ENCODE measurements at places on chromosomes 13 and 19.

DNA sequence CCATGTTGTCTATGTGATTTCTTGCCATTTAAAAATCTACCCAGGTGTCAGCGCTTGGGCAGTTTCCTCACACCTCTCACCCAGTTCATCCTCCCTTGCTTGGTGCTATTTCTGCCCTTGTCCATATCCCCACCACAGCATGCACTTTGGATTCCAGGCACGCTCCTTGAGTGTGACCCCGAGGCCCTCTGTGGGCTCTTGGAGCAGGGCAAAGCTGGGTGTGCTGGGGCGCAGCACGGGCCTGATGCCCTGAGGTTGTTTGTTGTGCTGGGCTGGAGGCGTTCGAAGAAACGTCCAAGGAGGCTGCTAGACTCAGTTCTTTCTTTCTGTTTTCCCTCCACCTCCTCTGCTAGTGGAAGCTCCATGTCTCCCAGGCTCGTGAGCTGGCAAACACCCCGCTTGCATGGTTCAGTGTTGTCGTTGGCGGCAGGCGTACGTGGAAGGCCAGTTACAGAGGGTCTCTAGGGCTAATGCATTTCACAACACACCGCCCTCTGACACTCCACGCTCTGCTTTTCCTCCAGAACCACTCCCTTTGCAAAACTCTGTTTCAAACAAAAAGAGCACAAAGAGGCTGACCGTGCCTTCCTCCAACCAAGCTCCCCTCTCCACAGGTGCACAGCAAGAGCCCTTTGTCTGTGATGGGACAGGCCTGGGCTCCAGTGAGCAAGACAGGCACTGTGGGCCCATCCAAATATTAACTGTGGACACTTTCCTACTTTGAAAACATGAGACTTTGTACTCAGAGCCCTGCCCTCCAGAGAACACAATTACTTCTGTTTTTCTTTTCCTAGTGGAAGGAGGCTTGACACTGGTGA lies 117.7 kb upstream of the GJB6 start:
- no peak for DNase-seq

GRCh38 chr13:87536899-87537298 lies 134.3 kb upstream of the SLITRK5 start:
- DNase-seq, result no peak

- no peak for DNase-seq
Observed at GRCh38 chr19:48596679-48597465, 9.7 kb upstream of the SPACA4 start.

GRCh38 chr13:34103854-34104253 lies 285.9 kb downstream of the RFC3 start:
- no peak for DNase-seq

DNA sequence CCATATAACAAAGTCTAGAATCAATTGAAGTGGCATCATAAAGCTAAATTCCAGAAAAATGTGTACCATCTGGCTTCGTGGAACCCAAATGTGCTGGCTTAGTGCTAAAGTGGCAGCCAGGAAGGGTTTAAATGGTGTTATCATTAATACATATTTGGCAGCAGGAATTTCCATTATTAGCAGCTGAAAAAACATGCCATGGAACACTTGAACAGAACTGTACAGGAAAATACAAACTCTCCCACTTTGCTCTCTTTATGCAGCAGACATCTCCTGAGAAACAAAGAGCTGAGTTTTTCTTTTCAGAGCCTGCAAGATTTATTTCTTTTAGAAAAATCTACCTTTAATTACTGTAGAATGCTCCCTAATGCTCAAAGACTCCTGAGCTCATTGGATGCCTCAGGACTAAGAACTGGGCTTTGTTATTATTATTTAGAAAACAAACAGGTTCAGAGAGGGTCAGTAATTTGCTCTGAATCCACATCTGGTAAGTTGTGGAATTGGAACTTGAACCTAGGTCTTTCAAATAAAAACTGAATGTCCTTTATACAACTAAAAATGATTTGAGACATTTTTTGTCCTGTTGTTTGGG lies 179.0 kb downstream of the LACC1 start:
- no peak for DNase-seq

DNA sequence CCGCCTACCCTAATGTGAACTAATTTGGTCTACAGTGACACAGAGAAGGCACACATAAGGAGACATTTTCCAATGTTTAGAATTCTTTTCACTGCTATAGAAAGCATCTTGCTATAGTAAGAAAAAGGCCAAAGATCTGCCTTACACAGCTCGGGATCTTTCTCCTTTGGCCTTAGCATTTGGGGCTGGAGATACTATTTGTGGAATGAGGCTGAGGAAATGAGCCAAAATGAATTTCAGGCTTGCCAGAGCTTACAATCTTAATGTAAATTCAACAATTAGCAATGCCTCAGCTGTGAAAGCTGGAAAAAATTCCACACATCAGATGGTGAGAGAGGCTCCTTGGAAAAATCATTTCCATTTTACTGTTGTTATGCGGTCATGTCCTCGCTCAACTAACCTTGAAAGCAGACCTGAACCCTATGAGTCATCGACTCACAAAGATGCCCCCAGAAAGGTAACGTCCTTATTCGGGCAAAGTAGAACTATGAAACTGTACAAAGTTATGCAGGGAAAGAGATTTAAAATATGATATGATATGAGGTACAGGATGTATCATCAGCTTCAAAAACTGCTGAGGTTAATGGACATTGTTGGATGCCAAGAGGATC lies 324.5 kb upstream of the NBEA start:
- no peak for DNase-seq

DNA sequence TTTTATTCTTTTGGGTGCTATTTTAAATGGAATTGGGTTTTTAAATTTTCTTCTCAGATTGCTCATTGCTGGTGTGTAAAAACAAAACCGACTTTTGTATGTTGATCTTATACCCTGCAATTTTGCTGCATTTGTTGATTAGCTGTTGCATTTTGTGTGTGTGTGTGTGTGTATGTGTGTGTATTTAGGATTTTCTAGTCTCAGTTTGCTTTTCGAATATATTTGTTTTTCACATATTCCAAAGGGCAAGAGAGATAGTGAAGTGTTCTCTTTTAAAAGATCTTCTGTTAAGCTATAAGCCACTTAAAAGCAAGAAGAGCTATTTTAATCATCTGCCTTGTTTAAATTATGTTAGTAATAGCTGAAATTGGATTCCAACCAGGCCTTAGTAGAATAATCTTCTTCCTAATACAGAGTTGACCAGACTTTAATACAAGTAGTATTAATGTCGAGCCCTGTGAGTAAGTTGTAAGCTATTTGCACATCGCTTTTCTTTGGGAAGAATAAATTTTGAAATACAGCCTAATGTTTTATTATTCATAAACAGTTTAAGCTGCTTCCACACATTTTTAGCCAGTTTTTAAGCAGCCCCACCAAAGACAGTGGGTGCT lies 57.4 kb downstream of the TM9SF2 start:
- DNase-seq, result no peak

- DNase-seq, result no peak
Observed at GRCh38 chr13:32752311-32752710, 166.1 kb downstream of the PDS5B start.

- DNase-seq, result no peak
Observed at GRCh38 chr19:12779162-12779993, 4.0 kb upstream of the HOOK2 start.

DNA sequence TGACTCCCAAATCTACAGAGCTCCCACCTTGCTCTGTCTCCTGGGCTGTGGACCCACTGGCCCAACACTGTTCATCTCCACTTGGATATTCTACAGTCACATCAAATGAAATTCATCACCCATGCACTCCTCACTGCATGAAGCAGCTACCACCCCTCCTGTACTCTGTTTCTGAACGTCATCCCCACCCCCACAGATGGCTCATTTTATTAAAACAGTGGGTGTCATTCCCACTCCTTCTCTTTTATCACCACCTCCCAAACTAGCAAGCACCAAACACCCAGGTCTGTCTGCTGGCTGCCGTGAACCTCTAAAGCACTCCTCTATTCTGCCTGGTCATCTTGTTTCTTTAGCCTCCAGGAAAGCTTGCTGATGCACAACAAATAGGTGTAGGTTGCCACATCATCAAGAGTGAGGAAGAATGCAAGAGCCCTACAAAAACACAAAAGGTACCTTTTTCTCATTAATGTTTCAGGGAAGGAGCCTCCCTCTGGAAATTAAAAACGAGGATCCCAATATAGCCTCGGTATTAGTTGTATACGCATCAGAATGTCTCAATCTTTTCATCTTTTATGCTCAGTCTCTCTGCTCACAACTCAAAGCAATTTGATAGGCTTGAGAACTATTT lies 91.8 kb downstream of the MIPEP start:
- DNase-seq, result no peak

All from stimulated activated CD8-positive, alpha-beta memory T cell treated with anti-CD3 and anti-CD28 coated beads, Interleukin-2, amount 100 ng/mL, for 1 hour (primary cell).